Activated naive CD4-positive, alpha-beta T cell treated with Interleukin-2 at 50 U/mL for 16 hours (primary cell): ENCODE measurements at places on chromosomes 16 and 17.
A peak's percentile ranks its signal among the peaks of the same experiment; 100 is the strongest.

- DNase-seq = peak; percentile 21
Measured at GRCh38 chr16:19113577-19114358, at the start of gene ITPRIPL2. ITPRIPL2 (plus strand) TSS chr16:19113964; CDS start chr16:19114462, 498 bp downstream.

- DNase-seq = no peak
Measured at GRCh38 chr17:17711641-17712162, 30.4 kb downstream of the RAI1 start.

GRCh38 chr17:8681170-8681949, 50.8 kb upstream of the MYH10 start:
- DNase-seq = no peak

GRCh38 chr16:4092547-4093265, 23.5 kb downstream of the ADCY9 start:
- DNase-seq = no peak

DNA sequence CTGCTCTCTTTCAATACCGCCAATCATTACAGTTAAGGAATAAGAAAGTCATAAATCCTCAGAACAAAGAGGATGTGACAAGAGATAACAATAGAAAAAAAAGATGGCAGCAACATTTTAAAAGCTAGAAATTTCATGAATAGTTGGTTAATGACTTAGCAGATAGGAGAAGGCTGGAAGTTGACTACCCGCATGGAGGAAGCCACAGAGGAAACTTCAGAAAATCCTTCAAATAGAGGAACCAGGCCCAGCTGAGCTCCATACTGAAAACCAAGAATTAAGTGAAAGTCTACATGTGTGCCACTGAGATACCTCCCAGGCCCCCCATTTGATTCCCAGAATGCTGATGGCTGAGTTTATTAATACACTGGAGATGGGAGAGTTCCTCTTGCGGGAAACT, 109.3 kb downstream of the GSG1L start:
- DNase-seq = no peak

DNA sequence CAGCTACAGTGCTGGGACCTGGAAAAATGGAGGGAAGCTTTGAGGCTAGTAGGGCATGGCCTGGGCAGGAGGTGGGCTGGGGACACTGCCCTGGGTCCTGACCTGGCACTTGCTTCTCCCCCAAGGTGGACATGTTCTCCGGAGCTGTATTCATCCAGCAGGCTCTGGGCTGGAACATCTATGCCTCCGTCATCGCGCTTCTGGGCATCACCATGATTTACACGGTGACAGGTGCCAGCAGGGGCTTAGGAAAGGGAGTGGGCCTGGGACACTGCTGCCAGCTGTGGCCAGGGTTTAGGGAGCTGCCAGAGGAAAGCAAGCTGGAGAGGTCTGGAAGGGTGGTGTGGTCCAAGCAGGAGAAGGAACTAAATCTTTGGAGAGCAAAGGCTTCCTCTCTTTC, 3.1 kb downstream of the SLC5A2 start:
- no peak for DNase-seq

DNA sequence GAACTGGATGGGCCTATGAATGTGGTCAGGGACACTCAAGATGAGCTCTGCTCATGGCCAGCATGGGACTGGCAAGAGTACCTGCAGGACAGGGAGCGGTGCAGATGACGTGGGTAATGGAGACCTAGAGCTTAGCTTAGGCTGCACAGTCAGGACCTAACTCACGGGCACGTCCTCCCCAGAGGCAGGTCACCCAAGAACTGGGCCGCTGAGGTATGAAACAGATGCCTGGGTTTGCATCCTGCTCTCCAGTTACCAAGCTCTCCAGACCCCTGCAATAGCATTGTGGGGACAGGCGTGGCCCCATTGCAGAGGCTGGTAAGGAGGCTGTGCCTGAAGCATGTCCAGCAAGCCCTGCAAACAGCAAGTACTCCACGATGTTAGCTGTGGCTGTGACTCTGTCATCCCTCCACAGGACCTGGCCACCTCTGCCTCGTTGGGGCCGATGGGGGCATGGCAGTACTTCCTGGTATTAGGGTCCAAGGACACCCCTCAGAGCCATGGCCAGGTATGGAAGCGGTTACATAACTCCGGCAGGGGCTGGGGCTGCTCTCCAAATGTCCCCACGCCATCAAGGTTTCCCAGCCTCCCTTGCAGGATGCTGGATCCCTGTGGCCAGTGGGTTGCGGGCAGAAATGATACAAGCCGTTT, 37.5 kb upstream of the RBFOX3 start:
- DNase-seq = no peak

- DNase-seq = peak; percentile 84
Measured at GRCh38 chr16:3027983-3028715, 4.3 kb downstream of the THOC6 start.

GRCh38 chr17:68433911-68434508, 23.3 kb downstream of the WIPI1 start:
- no peak for DNase-seq

DNA sequence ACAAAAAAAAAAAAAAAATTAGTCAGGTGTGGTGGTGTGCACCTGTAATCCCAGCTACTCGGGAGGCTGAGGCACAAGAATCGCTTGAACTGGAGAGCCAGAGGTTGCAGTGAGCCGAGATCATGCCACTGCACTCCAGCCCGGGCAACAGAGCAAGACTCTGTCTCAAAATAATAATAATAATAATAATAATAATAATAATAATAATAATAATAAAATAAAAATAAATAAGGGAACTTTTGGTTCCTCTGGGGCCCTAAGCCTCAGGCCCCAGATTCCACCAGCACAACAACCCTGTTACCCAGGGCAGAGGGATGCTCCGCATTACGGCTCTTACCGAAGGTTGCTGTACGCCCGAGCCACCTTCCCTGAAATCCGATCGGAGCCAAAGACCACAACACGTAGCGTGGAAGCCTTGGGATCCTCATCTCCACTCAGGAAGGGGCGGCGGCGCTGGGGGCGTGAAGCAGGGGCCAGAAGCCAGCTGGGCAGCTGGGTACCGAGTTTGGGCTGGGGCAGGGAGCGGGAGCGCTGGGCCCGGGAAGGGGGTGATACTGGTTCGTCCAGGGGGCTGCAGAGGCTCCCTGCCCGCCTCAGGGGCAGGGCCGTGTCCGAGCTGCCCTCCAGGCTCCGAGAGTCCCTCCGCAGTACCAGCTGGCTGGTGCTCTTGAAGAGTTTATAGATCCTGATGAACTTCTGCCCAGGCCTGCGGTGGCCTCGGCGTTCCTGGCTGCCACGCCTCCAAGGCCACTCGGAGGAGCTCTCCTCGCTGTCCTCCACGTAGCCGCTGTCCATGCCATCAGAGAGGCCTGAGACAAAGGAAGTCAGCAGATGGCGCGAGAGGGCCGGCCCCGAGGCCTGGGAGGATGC, 20.6 kb upstream of the PIK3R6 start:
- DNase-seq = no peak

DNA sequence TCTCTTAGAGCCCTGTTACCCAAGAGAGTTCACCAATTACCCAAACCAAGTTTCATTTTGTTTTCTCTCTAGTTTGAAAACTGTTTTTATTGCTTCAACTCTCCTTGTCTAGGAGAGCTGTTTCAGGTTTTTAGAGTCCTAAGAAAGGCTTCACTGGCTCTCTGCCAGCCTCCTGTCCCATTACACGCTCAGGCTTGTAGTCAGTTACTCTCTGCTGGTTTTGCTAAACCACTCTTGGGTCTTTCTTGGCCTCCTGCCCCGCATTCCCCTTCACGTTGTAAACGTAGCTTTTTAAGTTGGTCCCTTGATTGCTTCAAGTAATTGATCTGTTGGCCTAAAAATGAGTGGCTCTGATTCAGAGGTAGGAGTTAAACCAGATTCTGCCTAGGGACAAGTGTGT, 529.1 kb downstream of the MAF start:
- no peak for DNase-seq

- peak; percentile 20 for DNase-seq
Measured at GRCh38 chr17:18257268-18257981, 1.1 kb downstream of the FLII start.

- DNase-seq = no peak
Measured at GRCh38 chr16:4016005-4016352, 100.3 kb downstream of the ADCY9 start.

GRCh38 chr17:70037498-70037897, 37.5 kb upstream of the KCNJ16 start:
- DNase-seq = no peak

DNA sequence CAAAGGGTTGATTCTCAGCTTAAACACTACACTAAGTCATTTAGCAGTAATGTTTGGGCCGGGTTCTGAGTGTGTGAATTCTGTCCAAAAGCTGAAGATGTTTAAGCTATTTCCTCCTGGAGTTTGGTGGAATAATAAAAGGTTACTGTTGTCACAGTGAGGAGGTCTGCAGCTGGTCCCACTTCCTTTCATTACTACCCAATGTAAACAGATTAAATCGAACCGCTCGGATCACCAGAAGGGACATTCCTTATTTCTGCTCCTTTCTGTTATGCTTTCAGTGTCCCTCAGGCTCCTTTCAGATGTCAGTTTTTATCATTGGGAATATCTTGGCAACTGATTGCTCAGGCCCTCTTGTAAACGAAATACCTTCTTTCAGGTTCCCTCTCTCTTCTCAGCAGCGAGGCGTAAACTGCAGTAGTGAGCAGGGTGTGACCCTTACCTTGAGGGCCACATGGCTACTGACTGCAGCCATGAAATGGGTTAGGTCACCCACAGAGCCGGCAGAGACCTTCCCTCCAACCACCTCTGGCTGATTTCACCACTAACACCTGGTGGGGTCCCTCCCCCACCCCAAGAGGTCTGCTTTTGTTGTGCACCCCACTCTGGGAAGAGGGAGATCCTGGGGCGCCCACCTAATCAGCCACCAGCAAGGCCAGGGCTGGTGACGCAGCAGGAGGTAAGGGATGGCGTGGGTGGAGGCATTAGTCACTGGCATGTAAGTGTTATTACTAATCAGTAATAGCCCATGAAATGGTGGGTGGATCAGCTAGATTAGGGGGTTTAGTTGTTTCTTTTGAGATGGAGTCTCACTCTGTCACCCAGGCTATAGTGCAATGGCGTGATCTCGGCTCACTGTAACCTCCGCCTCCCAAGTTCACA, 117.6 kb downstream of the VPS53 start:
- peak; percentile 52 for DNase-seq

- no peak for DNase-seq
Measured at GRCh38 chr17:31570951-31571892, 179.7 kb downstream of the RAB11FIP4 start.

GRCh38 chr17:10268005-10268404, 69.6 kb upstream of the GAS7 start:
- no peak for DNase-seq

GRCh38 chr16:67277294-67277998, 1.9 kb upstream of the PLEKHG4 start:
- DNase-seq = no peak

DNA sequence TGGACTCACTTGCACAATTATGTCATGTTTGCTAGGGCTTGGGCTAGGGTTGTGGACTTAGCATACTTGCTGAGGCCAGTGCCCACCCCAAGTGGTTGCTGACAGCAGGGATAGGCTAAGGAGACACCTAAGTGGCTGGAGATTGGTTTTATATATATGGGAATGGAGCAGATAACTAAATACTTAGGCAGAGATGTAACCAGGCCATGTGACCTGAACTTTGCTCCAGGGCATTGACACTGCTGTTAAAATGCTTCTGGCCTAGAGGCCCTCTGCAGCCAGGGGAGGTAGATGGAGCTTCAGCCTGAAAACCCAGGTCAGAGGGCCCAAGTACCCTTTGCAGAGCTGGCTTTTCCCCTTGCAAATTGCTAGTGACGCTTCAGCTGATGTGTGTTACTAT, 1.4 kb upstream of the ITGB3 start:
- DNase-seq = no peak

DNA sequence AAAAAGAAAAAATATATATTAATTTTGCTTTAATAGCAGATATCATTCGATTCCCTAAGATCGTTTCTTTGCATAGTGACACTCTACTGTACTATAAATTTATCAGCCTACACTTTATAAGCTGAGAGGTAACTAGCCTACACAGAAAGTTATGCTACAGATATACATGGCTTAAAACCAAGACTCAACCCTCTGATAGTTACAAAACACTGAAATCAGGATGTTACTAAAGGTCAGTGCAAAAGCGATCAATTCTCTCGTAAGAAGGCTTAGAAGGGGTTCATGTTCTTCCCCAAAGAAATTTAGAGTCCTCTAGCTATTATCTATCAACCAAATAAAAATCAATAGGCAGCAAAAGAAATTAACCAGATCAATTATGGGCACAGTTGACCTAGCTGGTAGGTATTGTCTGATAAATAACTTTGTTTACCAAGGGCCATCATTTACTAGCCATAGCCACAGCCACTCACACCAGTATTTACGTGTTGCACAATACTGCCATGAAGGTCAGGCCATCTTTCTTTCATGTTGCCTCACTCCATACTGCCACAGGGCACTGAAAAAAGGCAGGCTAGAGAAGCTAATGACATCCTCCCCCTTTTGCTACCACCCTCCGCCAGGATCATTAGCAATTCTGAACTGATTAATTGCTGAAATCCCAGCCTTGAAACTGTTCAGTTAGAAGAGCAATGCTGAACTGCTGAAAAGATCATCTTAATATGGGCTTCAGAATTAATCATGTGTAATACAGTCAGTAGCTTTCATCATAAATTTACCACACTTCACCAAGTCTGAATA, 43.7 kb downstream of the RND2 start:
- no peak for DNase-seq

GRCh38 chr17:61410141-61411010, 10.7 kb downstream of the TBX2 start:
- DNase-seq = peak; percentile 77

DNA sequence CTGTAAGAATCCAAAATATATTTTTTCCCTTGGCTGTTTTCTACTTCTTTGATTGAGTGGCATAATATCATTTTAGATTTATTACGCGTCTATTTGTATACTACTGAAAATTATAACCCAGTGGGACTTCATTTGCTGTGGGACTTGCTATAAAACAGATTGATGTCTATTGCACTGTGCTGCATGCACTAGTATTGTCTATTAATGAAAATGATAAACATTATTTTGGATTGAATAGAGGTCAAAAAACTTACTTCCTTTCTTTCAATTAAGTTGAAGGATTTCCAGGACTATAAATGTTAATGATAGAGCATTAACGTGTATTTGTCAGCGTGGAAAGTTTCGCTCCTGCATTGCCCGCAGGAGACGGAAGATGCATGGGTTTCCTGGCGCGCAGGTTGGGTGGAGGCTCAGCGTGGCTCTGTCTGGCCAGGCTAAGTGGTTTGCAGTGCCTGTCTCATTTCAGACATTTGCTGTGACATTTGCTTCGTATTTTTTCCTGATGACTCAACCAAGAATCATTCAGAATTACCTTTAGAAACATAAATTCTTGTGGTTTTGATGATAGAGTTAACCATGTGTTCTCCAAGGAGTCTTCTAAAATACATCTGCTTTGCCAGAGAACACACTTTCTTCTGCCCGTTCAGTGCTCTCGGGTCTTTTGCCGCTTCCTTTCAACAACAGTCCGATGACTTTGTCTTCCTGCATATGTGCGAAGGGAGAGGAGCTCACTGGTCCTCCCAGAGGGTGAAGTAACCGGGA, 216.7 kb downstream of the RPTOR start:
- DNase-seq = peak; percentile 80
